Activated naive CD8-positive, alpha-beta T cell treated with anti-CD3 and anti-CD28 coated beads, Interleukin-2, amount 50 U/mL, for 24 hours (primary cell): ENCODE measurements at places on chromosomes 4 and X.

DNA sequence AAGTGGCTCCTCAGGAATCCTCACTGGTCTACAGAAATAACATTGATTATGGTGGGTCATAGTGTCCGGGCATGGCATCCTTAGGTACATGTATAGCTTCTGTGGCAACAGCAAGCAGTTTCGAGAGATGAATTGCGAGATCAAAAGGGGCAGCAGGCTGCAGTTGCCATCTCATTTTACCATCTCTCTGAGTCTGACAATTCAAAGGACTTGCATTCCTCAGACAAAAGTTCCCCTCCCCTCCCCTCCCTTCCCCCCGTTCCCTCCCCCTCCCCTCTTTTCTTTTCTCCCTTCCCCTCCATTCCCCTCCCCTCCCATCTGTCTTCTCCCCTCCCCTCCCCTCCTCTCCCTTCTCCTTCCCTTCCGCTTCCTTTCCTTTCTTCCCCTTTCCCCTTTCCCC, 70.2 kb downstream of the MTNR1A start:
- DNase-seq: no peak

- DNase-seq: no peak
These were observed 6.4 kb upstream of the VAMP7 start for GRCh38 chrX:155874571-155875244.

DNA sequence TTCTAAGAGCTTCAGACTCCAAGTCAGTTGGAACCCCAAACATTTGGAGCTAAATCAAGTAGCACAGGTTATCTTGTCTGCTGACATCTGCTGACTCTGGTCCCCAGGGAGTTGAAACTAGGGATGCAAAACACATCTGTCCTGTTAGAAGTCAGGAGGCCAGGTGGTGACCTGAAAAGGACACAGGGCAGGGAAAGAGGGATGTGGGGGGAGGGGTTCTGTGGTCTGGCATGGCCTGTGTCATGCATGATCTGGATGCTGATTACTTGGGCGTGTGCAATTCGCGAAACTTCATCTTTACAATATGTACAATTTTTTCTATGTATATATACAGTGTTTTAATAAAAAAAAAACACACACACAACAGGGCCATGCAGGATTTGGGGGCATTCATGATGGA, 55.3 kb downstream of the FHDC1 start:
- no peak for DNase-seq

GRCh38 chr4:166482758-166483157, 609.7 kb downstream of the TLL1 start:
- no peak for DNase-seq

DNA sequence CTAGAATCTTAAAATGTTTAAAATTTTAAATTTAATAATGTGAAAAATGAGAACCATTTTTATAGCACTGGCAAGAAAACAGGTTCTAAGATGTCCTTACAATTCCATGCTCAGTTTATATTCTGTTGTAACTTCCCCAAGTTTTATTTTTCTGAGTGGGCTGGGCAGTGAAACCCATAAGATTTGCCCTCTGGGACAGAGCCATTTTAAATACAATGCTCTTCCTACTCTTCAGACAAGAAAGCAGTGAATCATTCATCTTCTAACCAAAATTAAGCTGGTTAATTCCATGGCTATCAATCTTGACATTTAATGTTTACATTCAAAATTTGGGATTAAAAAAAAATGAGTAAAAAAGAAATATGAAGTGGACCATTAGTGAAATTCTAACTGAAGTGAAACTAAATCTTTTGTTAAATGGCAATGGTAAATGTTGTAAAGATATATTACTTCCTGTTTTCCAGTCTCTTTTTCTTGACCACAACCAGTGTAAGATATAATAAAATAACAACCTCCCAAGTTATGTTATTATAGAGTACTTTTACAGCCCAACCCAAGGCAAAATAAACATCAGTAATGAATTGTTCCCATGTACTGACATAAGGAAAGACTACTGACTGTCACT, 37.2 kb upstream of the PTPN13 start:
- DNase-seq: no peak

DNA sequence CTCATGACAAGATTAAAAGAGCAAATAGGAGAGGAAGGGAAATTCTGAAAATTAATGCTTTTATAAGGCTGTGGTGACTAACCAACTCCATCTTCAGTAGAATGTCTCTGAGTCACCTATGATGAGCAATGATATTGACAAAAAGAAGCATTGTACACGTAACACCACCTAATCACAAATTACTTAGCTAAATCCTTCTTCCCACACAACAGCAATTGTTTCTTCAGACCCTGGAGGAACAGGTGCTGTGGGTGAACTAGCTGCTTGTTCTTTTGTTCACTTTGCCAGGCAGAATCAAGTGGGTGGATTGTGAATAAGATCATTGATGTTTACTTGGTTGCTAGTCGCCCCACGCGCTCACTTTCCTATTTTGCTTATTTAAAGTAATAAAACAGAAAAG, 315.5 kb downstream of the CAMK2D start:
- no peak for DNase-seq

DNA sequence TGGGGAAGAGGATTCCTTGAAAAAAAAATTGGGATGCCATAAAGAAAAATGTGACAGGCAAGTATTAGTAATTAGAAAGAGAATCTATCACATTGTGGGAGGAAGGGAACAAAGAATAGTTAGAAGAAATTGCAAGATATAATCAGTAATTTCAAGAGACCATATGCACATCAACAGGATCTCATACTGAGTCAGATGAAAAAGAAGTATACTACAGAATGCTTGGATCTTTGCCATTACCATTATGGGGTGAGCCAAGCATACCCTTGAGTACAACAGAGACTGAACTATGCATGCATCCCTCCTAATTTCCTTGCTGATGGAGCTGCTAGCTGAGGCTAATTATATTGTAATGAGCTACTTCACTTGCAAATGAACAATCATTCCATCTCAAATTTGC, 287.6 kb downstream of the PAPSS1 start:
- no peak for DNase-seq

DNA sequence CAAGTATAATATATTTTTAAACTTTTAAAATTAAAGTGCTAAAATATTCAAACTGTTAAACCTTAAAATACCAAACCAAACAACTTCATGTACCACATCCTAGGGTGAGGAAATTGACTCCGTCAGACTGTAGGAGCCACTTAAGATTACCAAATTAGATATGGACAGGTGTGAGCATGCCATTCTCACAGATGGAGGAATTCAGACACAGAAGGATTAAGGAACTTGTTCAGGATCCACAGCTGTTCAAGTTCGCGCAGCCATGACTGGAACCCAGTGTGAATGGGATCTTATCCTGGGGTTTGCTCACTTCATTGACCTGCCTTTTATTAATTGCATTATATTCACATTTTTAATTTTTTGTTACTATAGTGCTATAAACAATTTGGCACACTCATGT, 224.9 kb upstream of the PCDH7 start:
- no peak for DNase-seq

- no peak for DNase-seq
These were observed 33.0 kb downstream of the CCNG2 start for GRCh38 chr4:77190053-77190452.

- DNase-seq: no peak
These were observed 56.3 kb upstream of the LCORL start for GRCh38 chr4:18077808-18078207.

GRCh38 chr4:112752510-112752909, 115.6 kb downstream of the LARP7 start:
- DNase-seq: no peak

- DNase-seq: no peak
These were observed 142.8 kb upstream of the RPL34 start for GRCh38 chr4:108477527-108478108.

- no peak for DNase-seq
These were observed 1101.7 kb upstream of the INTU start for GRCh38 chr4:126530996-126531585.

DNA sequence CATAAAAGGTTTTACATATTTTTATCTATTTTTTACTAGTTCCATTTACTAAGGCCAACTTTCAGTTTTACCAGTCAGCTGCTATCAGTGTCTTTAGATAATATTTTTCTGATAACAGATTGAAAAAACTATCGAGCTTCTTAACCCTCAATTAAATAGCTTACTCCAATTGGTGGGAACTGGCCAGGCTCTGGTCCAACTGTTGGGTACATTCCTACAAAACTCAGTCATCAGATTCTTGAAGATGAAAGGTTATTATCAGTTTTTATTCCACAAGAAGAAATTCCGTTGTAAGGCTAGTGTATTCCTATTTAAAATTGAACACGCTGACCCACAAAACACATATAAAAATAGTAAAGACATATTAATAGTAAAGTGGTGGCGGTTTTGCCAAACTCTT, 346.2 kb downstream of the MAPK10 start:
- DNase-seq: no peak

DNA sequence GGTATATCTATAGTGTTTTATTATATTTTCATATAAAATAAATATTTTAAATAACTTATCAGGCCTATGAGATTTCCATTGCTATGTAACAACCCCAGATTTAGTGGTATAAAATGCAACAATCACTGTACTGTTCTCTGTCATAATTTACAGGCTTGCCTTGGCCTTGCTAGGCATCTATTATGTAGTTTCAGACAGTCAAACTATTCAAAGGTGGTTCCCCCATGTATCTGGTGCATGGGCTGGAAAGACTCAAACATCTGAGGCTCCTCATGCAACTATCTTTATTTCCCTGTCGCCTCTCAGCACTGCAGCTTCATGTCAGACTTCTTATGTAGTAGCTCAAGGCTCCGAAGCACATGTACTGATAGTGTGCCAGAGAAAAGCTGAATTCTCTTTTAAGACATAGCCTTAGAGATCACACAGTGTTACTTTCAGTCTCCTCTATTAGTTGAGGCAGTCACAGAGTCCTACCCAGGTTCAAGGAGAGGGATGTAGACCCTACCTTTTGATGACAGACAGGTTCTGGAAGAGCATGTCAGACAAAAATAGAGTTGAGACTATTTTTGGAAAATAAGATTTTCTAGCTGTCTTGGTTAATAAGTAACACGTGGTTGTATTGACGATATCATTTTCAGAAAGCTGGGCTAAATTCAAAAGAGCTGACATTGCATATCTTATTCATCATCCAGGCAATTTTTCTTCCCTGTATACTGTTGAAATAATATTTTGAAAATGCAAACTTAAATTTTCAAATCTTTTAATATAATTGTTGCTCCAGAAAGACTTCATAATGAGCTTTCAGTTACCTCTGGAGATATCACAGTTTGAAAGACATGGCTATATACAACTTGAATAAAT, 19.4 kb downstream of the MTTP start:
- no peak for DNase-seq

- DNase-seq: no peak
These were observed 124.6 kb downstream of the COL4A6 start for GRCh38 chrX:108313669-108314068.

- no peak for DNase-seq
These were observed 287.8 kb downstream of the ZNF674 start for GRCh38 chrX:46257451-46257879.

DNA sequence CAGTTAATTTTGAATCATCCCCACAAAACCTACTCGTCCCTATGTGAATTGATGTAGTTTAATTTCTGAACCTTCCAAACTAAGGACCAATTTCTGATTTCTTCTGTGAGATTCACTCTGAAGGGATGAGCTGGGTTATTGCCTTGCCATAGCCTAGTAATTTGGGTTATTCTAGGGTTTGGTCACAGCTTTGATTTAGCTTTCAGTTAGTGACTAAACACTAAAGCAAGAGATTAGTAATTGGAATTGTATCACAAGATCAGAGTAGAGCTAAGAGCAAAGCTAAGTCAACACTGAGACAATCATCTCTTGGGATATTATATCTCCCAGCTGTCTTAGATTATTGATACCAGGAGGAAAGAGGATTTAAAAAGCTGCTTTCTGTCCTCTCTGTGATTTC, 588.0 kb downstream of the CCSER1 start:
- no peak for DNase-seq

DNA sequence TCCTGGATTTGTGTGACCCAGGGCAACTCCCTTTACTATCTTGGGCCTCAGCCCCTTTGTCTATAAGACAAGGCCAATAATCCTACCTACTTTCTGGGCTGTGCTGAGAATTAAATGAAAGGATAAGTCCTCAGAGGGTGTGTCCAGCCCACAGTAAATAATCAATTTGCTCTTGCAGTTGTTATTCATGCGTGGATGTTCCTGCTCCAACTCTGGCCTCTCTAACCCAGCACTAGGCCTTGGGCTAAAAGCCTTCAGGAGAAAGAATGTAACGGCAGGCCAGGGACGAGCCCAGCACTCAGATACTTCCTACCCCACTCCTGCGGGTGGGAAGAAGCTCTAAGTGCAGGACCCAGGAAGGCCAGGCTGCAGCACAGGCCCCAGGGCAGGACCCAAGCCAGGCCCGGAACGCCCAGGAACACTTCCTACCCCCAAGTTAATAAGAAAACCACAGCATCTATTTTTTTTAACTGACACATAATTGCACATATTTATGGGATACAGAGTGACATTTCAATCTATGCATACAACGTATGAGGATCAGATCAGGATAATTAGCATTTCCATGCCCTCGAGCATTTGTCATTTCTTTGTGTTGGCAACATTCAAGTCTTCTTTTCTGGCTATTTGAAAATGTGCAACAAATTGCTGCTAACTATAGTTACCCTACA, 179.6 kb upstream of the RBPJ start:
- no peak for DNase-seq

DNA sequence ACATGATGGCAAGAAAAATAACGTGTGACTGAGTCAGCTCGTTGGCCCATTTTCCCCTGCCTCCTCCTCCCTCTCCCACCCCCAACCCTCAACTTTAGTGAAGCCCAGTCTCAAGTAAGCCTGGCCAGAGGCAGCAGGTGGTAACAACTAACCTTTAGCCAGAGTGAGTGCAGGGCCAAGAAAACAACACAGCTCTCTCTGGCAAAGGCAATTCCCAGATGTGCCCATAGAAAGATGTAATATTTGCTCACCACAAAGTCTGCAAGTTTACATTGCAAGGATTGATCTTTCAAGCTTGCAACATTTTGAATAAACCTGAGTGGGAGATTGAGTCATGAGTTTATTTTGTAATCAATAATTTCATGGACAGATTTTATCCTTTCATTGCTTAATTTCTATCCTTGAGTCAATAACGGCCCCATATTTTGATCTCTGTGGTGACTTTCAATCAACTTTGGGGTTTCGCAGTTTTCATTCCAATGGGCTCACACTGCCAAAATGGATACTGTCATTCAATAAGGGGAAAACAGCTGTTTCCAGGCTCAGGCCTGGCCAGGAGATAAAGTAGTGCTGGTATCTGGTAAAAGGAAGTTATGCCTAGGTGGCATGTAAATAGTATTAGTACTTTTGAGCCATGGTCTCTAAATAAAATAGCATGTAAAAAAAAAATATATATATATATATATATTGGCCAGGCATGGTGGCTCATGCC, 130.7 kb upstream of the TMEM164 start:
- no peak for DNase-seq

- no peak for DNase-seq
These were observed 109.6 kb downstream of the IL15 start for GRCh38 chr4:141746026-141746425.

GRCh38 chr4:176137631-176138030, 57.8 kb downstream of the SPATA4 start:
- no peak for DNase-seq
